ENCODE measurements at places on chromosomes 7 and 10. TPM values are rescaled to one million over a fixed set of nuclear protein-coding genes. Genes with fewer than 3 reads are reported as not detected.

DNA sequence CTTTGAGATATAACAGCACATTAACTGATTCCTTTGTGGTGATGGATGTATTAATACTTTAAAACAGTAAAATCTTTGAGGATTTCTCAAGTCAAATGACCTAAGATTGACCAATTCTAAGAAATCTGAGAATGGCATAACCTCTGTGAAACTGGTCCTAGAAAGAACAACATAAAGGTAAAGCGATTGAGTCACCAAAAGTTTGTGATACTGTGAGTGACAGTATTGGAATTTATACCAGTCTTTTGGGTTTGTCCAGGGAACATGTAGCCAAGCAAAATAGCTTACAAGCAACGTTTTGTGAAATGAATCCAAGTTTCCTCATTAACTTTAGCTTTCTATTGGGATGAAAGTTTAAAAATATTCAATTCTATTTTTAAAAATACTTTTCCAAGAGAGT, 157.4 kb upstream of the TMEM196 start:
- no peak for DNase-seq

DNA sequence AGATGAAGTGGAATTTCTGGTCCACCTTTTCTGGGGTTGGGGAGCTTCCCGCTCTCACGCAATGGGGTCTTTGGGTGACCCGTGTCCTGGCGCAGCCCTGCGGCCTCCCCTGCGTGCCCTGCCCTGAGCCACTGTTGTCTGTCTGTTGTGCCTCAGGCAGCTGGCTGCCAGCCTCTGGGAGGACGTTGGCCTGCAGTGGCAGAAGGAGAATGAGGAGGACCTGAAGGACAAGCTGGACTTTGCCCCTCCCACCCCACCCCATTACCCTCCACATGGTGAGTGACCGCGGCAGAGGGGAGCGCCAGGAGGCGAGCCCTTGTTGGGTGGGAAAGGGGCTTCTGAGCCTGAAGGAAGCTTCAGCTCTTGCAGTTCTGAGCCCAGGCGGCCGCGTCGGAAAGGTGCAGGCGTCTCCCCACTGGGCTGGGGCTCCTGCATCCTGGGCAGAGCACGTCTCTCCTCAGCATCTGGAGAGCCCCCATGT, 14.2 kb upstream of the PRKAR1B start:
- DNase-seq = no peak

- no peak for DNase-seq
These were observed 268.9 kb downstream of the PLXDC2 start for GRCh38 chr10:20085115-20085514.

DNA sequence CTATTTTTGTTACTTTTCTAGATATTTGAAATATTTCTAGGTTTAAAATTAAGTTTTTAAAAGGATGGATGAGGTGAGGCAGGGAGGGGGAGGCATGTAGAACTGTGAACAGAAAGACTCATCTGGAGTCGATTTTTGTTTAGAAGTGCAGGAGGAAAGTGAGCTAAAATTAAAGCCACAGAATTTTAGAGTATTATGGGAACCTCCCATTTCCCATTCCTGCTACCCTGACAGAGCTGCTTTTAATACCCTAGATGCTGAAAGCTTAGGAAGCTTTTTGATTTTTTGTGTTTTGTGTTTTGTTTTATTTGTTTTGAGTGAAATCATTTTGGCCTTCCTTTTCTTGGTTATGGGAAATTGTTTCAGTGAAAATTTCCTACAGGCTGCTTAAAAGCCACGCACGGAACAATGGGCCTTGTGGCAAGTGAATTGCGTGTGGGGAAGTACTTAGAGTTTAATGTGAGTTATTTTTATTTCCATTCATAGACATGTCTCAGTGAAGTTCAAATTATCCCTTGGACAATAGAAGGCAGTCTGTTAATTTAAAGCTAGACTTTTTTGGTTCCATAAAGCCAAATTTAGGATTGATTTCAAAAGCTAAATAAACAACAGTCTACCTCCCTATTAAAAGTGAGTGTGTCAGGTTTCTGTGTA, 102.0 kb upstream of the HDAC9 start:
- no peak for DNase-seq

- DNase-seq = no peak
These were observed 108.5 kb upstream of the TMEM168 start for GRCh38 chr7:112898432-112899290.

DNA sequence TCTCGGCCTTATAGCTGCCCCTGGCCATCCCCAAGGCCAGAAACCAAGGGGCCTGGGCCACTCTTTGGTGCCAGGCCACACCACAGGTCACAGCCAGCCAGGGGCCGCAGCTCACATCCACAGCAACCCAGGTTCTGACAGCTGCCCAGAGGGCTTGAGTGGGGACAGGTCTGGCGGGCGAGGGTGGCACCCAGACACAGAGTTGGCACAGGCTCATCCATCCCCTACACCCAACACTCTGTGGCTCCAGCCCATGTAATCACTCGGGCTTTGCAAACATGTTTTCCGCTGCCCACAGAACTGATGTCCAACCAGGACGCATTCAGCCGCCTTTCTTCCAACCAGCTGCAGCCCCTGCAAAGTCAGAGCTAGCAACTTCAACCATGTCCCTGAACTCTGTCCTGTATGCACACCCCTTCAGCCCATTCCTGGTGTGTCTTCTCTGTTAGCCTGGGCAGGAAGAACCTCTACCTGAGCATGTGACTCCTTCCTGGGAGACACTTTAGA, 57.7 kb upstream of the PPP2R2D start:
- no peak for DNase-seq

- DNase-seq = no peak
These were observed 225.0 kb downstream of the PAXIP1 start for GRCh38 chr7:154777908-154778307.

GRCh38 chr10:118840776-118841468, 86.2 kb upstream of the CACUL1 start:
- no peak for DNase-seq

DNA sequence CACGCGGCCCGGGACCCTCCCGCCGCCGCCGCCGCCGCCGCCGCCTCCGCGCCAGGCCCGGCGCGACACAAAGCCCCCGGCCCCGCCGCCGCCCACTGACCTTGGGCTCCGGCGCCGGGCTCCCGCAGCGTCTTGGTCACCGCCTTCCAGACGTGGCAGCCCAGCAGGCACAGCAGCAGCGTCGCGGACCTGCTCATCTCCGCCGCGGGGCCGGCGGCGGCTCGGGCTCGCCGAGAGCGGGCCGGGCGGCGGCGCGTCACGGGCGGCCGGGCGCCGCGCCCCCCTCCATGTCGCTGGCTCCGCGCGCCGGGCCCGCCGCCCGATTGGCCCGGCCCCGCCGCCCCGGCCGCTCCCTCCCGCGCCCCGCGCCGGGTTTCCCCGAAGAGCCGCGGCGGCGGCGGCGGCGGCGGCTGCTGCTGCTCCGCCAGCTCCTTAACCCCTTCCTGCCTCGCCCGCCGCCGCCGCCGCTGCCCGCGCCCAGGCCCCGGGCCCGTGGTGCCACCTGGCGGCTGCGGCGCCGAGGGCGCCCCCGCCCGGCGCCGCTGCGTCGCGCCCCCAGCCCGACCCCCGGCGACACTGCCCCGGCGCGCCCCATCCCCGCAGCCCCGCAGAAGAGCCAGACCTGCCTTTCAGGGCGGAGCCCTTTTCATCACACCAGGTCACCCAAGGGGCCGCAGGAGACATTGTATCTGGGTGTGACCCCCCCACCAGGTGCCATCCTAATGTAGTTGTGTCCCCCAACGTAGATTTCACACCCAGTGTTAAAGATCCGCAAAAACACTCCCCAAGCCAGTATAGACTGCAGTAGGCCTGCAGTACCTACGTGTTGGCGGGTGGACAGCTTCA, at the start of gene FAM171A1:
TSS of gene FAM171A1 (minus strand) at position 434 of the 846 bp plus-strand sequence. CDS start at position 197, 237 bp downstream.
- peak; percentile 88 for DNase-seq

DNA sequence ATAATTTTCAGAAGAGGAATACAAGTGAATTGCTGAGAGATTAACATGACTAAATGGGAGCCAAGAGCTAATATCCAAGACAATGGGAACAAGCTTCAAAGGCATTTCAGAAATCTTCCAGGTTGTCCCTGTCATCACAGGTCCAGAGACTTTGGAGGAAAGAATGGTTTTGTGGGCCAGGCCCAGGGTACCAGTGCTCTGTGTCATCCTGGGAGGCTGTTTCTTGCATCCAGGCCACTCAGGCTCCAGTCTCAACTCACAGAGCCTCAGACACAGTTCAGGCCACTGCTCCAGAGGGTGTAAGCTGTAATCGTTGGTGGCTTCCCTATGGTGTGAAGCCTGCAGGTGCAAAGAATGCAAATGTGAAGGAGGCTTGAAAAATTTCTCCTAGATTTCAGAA, 170.4 kb upstream of the NRG3 start:
- DNase-seq = no peak

The ABCA13 gene
- total RNA-seq = not detected

The AHCYL2 gene
- 6.4 TPM for total RNA-seq

The EPHB6 gene
- 5.4 TPM for total RNA-seq

The AMPH gene
- total RNA-seq = 1.3 TPM

Measured in right cardiac atrium (tissue), 5 donors.